Suprapubic skin (tissue), 4 donors: ENCODE measurements at places on chromosomes 7 and 10. TPM values are rescaled to one million over a fixed set of nuclear protein-coding genes. Genes with fewer than 3 reads are reported as not detected.

DNA sequence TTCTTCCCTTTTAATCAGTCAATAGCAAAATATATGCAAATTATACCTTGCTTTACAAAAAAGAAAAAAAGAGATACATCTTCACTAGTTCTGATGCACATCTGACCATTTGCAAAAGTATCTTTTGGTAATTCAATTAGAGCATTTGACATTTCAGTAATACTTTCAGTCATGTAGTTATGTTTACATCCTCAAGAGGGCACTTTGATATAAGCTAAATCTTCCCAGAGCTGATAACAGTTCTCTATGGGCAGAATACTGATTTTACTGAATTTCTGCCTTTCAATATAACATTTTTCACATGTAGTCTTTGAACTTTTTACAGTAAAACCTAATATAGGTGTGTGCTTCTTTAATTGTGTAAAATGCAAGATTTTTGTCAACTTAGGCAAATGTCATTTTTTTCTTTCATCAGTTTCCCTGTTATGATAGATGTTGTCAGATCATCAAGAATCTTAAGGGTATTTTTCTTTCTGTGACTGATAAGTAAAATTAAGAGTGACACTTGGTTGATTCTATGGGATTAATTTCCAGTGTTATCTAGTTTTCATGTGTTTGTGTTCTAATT, 703.5 kb upstream of the SEMA3D start:
- no peak for DNase-seq

DNA sequence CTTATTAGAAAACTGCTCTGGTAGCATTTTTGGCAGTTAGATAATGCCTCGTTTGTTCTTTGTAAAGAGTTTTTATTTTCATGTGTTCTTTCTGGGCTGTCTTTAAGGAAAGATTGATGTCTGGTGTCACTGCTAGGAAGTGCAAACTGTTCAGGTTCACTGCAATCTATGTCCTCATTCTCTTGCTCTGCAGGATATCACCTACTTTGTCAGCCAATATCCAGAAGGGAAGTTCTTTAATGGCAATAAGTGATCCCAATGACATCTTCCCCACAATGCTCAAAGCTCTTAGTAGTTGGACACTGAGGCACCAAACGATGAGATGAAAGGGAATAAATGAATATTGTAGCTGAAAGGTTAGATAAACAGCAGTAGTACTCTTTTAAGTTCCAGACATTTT, 115.1 kb downstream of the AGMO start:
- no peak for DNase-seq

GARIN1A gene
- total RNA-seq, result 3.5 TPM

DNA sequence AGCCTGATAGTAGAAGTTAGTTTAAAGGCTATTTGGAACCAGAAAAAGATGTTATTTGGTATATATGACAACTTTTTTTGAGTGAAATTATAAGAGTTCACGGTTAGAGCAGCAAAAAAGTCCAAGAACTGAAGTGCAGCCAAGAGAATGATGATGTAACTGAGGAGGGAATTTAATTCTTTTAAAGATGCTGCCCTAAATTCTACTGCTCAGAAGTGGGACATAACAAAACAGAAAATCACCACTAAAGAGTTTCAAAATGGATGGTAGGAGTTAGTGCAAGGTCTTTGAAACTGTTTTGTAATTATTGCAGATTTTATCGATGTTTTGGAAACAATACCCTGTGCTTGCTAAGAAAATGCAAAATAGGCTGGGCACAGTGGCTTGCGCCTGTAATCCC, 6.5 kb downstream of the SAMD8 start:
- DNase-seq, result no peak

- DNase-seq, result no peak
Measured at GRCh38 chr10:44926751-44927351, 15.7 kb downstream of the TMEM72 start.

- no peak for DNase-seq
Measured at GRCh38 chr10:63464402-63465292, 1.1 kb downstream of the JMJD1C start.
